ENCODE measurements at places on chromosomes 6 and 20. TPM values are rescaled to one million over a fixed set of nuclear protein-coding genes. Genes with fewer than 3 reads are reported as not detected.

DNA sequence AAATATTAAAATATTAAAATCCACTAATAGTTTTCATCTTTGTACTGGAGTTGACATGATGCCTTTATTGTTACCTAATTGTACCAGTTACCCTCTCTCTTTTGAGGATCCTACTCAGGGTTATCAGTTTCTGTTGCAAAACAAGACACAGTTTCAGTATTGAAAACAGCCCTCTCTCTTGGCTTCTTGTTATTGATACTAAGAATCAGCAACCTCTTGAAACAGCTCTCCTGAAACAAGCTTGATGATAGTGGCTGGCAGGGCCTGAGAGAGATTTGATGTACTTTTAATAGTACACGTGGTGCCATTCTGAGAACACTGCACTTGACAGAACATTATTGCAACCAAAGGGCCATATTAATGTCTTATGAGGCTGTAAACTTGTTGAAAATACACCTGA, 64.9 kb upstream of the MEI4 start:
- DNase-seq, result no peak

GRCh38 chr20:34629342-34629741, 47.5 kb downstream of the PIGU start:
- DNase-seq, result peak; percentile 3

DNA sequence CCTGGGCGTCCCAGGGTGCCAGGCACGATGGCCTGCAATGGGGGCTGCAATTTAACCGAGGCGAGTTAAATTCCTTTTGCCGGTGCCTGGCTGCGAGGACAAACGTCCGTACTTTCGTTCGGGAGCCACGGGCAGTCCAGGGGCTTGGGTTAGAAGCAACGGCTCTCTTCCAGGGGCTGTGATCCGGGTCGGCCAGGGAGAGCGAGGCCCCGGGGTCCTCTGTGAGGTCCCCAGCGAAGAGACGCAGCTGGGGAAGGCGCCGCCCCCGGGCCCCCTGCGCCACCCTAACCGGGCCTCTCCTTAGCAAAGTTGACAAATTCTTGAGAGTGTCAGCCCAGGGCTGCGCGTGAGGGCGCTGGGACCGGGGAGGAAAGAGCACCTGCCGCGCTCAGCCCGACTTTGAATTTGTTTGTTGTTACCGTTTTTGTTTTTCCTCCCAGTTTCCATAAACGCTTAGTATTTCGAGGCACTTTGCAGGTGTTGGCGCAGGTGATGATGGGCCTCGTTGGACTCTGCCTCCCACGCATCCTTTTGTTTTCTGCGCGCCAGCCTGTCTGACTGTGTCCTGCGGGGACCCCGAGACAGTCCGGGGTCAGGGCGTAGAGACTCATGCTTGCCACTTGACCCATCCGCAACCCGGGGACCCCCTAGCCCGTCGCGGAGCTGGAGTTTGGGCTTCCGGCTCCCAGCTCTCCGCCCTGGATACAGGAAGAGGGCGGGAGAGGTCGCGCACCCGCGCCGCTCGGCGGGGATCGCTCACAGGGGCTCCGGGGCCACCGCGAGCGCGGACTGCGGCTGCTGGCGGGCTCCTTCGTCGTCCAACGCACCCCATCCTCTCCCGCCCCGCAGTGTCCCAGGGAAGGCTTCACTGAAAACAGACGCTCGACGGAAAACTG, 5.8 kb downstream of the OLIG3 start:
- DNase-seq, result no peak

GRCh38 chr20:16205507-16205906, 367.7 kb downstream of the KIF16B start:
- DNase-seq, result no peak

DNA sequence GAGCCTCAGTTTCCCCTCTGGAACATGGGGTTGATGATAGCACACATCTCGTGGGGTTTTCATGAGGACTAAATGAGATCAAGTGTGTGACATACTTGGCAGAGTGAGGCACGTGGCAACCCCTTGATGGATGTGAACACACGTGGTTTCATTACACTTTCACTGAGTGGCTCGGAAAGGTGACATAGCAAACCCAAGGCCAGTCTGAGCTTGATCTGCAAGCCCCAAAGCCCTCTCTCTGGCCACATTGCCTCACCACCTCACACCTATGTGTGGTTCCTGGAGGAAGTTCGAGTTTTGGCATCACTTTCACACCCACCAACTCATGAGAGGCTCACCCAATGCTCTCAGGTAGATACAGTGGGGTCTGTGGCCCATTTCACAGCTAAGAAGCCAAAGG, 60.0 kb downstream of the CPNE5 start:
- no peak for DNase-seq

DNA sequence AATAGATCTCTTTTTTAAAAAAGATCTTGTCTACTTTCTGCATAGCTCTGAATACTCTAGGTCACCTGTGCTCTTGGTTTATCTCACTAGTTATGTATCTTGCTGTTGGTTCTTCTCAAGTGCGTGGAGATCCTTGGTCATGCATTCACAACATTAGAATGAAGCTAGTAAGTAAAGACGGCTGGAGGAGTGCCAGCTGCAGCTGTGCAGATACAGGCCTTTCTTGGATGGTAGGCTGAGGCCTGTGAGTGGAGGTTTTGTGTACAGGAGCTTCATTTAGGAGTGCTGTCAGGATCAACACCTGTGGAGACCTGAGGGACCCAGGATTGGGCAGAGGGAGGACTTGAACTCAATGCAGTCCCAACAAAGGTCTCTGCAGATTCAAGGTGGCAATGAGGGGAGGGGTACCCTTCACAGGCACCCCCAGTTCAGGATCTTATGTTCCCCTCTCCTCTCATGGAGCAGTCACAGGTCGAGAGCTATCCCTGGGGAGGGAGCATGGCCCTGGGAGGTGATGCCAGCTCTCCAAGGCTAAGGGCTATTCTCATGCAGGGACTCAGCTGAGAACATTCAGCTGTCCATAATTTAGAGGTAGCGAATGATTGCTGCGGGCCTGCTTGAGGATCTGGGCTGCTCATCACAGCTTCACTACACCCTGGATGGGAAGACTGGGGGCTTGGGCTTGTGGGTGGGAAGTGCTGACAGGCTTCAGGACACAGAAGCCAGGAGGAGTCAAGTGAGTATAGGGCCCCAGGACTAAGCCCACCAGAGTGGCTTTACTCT, 98.9 kb upstream of the ENPP5 start:
- DNase-seq, result no peak

- DNase-seq, result no peak
Observed at GRCh38 chr6:43454290-43454695, 1.1 kb downstream of the DLK2 start.

GRCh38 chr20:44660581-44660980, 9.1 kb upstream of the ADA start:
- DNase-seq, result no peak

GRCh38 chr20:25637247-25637646, 13.4 kb upstream of the NANP start:
- no peak for DNase-seq

DNA sequence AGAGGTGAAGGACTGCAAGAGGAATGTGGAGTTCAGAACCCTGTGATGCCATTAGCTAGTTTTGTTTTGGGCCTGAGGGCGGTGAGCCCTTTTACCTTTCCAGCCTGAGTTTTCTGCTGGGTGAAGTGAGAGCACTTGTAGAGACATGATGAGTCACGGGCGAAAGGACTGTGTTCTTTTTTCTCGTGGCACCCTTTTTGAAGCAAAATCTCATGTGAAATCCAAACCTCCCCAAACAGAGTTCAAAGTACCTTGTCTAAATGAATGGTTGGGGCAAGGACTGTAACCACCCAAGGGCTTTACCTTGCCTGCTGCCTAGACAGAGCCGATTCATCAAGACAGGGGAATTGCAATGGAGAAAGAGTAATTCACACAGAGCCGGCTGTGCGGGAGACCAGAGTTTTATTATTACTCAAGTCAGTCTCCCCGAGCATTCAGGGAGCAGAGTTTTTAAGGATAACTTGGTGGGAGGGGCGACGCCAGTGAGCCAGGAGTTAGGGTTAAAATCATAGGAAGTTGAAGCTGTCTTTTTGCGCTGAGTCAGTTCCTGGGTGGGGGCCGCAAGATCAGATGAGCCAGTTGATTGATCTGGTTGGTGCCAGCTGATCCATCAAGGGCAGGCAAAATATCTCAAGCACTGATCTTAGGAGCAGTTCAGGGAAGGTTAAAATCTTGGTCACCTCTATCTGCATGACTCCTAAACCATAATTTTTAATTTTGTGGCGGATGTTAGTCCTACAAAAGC, 25.8 kb downstream of the SAMD5 start:
- DNase-seq, result no peak

GRCh38 chr20:46022411-46023147, 6.4 kb upstream of the SLC12A5 start:
- peak; percentile 7 for DNase-seq

DNA sequence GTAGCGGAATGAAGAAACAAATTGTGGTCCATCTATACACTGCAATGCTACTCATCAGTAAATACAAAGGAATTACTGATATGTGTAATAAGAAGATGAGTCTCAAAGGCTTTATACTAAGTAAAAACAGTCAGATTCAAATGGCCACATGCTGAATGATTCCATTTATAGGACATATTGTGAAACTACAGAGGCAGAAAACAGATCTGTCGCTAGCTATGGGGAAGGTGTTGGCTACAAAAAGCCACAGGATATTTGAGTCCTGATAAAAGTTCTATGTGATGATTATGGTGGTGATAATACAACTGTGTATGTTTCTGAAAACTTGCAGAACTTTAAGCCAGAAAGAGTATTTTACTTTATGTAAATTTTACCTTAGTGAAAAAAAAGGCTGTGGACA, 313.2 kb downstream of the HDGFL1 start:
- DNase-seq, result no peak

DNA sequence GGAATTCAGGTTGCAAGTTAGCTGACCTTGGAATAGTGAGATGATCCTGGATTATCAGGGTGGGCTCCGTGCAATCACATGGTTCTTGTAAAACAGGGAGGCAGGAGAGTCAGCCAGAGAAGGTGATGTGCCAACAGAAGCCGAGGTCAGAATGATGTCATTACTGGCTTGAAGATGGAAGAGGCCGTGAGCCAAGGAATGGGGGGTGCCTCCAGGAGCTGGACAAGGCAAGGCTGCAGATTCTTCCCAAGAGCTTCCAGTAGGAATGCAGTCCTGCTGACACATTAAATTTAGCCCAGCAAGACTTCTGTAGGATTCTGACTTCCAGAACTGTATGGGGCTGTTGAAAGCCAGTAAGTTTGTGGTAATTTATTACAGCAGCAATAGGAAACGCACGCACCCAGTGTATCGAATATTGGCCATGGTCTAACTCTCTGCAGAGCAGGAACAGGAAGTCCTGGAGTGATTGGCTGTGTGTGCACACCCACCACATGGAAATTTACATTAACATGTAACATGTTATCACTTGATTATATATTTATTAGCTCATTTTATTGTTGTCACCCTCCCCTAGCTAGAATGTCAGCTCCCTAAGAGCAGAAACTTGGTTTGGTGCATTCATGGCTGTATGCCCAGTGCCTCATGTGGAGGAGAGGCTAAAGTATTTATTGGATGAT, 19.1 kb downstream of the SLC24A3 start:
- no peak for DNase-seq

- DNase-seq, result no peak
Observed at GRCh38 chr6:150088481-150089154, 19.7 kb upstream of the ULBP3 start.

DNA sequence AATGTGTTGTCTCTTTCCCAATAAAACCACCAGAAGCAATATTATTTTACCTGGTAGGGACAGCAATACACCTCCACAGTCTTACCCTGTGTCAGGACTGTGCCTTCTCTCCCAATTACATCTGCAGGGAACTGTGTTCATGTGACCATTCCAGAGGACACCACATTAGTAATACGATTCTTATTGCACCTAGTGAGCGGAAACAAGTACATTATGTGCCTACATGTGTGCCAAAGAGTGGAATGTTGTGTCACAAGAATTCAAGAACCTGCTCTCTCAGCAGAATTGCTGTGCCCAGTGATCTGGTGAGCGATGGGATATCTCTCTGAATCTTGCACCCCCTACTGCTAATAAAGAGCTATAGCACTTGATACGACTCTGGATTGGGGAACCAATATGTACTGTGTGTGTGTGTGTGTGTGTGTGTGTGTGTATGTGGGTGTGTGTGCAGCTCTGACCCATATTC, 57.4 kb upstream of the FOXC1 start:
- DNase-seq, result peak; percentile 31

DNA sequence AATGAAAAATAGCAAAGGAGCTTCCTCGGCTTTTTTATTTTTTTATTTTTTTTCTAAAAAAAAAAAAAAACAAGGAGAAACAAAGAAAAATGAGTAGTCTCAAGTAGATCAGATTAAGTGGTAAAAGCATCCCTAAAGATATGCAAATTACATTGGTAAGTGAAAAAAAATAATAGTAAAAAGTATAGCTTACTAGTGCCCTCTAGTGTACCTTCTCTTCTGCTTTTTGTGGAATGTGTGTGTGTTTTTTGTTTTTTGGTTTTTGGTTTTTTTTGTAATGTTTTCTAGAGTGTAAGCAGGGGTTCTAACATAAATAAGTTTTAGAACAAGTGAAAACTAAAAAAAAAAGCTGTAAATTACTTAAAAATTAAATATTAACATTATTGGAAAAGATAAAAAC, 1062.0 kb downstream of the HACE1 start:
- DNase-seq, result no peak

- no peak for DNase-seq
Observed at GRCh38 chr20:62605236-62605943, 36.9 kb upstream of the SLCO4A1 start.

FKBP1C gene
- total RNA-seq, result 0.54 TPM

PAX1 gene
- total RNA-seq, result not detected

ZBTB46 gene
- 0.59 TPM for total RNA-seq

HSPA12B gene
- not detected for total RNA-seq

CLIC5 gene
- not detected for total RNA-seq

CGA gene
- 1.4 TPM for total RNA-seq

TTI1 gene
- total RNA-seq, result 14.3 TPM

Data from HFFc6 (cell line).